ENCODE measurements at places on chromosomes 16 and 17.
A peak's percentile ranks its signal among the peaks of the same experiment; 100 is the strongest.

DNA sequence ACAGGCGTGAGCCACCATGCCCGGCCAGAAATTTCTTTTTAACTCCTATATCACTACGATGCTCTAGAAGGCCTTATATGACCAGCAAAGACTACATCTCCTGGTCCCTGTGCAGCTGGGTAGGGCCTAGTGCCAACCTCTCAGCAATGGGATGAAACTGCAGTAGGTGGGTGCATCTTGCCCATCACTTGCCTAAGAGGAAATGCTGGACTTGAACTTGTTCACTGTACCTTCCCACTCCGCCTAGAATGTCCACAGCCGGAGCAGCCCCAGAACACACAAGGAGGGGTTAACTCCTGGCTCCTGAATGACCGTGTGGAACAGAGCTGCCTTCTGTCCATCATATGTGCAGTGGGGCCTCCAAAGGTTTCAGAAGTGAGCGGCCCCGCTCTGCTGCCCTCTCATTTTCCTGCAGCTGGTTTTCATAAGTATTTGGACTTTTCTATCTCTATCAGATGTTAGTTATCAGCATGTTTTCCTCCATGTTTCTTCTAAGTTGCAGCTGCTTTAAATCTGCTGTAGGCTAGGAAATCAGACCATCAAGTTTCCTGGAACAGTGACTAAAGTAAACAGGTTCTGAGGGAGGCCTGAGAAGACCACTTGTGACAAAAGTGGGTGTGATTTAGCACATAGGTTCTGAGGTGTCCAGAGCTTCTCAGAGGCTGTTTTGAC, 52.5 kb downstream of the WSB1 start:
- DNase-seq = no peak

DNA sequence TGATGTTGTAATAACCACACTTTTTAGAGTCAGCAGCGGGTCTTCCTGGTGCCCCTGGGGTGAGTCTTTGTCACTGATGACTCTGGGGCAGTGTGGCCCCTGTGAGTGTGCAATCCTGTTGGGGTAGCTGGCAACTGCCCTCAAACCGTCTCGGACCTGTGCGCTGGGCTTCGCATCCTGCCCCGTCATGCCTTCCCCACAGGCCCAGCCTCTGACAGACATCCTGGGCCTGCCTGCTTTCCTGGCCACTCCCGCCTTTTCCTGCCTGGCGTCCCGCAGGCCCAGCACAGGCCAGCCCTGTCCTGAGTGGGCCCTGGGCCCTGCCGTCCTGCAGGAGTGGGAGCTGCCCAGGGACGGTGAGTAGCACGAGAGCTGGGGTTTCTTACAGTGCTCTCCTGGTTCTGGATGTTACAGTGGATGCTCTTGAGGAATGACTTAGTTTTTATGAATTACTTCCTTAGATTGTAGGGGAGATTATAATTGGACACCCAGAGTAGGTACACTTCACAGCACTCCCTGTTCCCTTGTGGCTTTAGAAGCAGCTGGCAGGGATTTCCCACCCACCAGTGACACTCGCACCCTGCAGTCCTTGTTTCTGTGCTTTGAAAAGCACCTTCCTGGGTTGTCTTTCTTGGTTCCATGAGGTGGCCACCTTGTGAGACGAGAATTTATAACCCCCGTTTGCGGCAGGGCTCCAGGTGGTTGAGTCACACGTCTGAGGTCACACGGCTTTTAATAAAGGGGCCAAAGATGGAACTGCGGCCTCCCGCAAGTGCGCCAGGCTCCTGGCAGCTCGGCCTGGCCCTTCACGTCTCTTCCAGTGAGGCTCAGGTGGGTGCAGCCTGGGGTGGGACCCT, 50.0 kb upstream of the CAPN15 start:
- no peak for DNase-seq

GRCh38 chr17:37823996-37824395, 79.1 kb upstream of the HNF1B start:
- no peak for DNase-seq

- DNase-seq = no peak
These were observed 630 bp downstream of the MILR1 start for GRCh38 chr17:64449545-64449944.

DNA sequence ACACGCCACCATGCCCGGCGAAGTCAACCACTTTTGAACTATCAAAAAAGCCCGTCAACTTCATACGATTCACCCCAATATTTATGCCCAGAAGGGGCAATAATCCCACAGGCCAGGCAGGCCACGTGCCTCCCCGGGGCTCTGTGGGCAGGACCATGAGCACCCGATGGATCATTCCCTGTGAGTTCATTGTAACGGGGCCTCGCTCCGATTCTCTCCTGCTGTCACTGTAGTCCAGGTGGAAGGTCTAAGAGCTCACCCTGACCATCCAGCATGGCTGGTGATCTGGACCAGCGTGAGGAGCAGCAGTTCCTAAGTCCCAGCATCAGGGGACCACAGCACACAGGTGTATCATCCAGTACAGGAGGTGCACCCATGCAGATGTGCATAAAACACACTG, 77.5 kb upstream of the DOC2B start:
- DNase-seq = no peak

DNA sequence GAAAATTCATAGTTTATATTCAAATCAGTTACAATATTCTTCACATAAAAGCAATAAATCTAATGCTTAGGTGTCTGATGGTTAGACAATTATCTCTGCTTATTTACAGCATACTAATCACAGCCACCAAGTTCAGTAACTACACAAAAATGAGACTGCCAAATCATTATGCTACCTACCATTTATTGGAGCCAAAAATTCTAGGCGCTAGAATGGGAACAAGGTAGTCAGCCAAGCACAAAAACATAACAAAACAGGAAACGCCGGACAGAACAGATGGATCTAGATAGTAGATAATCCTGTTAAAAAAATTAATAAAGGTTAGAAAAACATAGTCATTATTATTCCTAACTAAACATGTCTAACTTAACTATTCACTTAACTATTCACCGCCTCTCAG, 3.6 kb downstream of the ARL6IP1 start:
- no peak for DNase-seq

DNA sequence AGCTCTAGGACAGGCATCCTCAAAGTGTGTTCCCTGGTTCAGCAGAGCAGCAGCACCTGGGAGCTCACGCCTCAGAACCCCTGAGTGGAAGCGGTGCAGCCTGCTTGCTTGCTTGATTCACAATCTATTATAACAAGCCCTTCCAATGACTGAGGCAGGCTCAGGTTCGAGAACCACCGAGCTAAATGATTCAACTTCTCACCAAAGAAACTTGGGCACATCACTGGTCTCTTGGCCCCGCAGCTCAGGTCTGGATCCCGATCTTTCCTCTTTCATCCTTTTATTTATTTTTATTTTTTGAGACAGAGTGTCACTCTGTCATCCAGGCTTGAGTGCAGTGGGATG, 24.5 kb downstream of the CLUH start:
- DNase-seq = no peak

GRCh38 chr16:72947379-72948237, 100.3 kb downstream of the ZFHX3 start:
- no peak for DNase-seq

- DNase-seq = peak; percentile 81
These were observed 42.4 kb downstream of the RAI1 start for GRCh38 chr17:17723354-17724261.

- no peak for DNase-seq
These were observed 20.4 kb downstream of the TBX2 start for GRCh38 chr17:61420052-61420451.

GRCh38 chr17:80005360-80006338, 30.0 kb downstream of the TBC1D16 start:
- DNase-seq = peak; percentile 90

DNA sequence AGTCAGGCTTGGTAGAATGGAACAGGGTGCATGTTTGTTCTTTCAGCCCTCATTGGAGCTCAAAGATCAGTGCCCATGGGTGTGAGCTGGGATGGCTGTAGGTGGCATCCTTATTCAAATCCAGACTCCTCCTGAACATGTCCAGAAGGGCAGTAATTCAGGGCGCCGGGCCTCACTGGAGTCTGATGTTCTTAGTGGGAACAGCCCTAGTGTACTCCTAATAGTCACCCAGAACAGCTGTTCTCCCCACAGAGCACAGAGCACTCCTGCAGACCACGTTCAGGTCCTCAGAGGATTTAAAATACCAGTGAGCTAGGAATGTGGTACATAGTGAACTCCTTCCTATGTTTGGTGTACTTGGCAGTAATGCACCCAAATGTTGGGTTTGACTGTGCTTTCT, 96.2 kb downstream of the BANP start:
- DNase-seq = no peak

DNA sequence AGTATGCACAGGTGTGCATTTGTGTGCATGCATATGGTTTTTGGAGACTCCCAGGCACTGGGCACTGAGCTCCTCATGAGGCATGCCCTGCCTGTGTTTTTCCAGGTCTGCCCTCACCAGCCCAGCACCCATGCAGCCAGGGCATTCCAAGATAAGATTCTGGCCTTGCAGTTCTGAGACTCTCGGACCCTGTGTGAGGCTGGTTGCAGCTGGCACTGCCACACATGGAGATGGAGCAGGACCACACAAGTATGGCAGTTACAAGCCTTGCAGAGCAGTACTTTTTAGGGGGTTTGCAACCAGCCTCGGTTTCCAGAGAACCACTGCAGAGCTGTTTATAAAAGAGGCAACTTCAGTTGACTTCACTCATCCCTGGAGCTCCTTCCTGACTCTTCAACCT, 10.2 kb downstream of the SLC6A2 start:
- no peak for DNase-seq

GRCh38 chr16:69315486-69316311, 4.5 kb downstream of the VPS4A start:
- no peak for DNase-seq

- peak; percentile 95 for DNase-seq
These were observed 58.5 kb downstream of the TMEM132E start for GRCh38 chr17:34637548-34638525.

DNA sequence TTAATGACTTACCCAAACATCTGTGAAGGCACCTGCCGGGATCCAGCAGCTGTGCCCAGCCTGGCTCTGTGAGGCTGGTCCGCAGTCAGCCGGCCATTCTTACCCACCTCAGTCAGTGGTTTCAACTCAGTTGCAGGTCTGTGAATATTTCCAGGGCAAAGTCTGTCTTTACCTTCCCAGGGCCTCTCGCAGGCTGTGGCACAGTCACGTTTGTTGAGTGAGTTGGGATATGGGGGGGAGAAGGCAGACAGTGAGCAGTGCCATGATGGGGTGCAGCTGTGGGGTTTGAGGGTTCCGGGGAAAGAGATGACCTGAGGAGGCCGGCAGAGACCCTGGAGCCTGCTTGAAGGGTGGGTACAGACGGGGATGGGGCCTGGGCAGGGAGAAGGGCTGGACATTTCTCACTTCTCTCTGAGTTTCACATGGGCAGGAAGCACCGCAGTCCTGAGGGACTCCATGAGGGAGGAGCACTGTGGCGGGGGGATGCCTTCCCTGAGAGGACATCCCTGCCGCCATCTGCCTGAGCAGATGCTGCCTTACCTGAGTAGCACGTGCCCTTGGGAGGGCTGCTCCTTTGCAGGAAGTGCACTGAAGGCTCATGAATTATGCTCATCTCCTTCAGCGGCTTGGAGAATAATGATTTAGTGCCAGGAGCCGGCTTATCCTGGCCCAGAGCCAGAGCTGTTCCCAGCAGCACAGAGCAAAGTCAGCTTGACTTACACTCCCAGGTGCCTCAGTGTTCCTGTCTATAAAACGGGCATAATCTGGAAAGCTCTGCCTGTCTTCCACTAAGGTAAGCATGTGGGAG, 48.1 kb downstream of the KSR1 start:
- DNase-seq = no peak

DNA sequence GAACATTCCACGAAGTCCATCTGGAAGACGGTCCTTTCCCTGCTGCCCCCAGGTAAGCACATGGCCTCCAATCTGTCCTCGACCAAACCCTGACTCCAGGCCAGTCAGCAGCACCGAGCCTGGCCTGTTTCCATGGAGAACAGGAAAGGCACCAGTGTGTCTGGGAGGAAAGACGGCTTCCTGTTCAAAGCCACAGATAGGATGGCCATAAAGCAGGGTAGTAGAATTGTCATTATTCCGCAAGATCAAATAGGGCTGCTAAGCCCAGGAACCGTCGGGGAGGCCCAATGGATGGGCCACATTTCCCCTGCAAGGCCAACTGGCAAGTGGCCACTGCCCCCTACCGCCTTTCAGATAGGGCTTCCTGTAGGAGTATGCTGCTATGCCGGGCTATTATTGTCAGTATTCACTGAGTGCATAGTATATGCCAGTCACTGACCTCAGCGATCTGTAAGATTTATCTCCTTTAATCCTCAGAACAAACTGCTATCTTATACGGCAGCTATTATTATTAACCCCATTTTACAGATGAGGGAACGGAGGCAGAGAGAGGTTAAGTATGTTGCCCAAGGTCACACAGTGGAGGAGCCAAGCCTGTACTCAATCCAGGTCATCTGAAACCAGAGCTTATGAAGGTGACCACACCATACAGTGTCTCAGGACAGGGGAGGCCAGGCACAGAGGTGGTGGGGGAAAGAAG, 23.0 kb upstream of the PLCG2 start:
- DNase-seq = no peak

GRCh38 chr16:88287219-88287618, 95.5 kb upstream of the ZNF469 start:
- DNase-seq = no peak
